ENCODE measurements at places on chromosomes 4 and X. TPM values are rescaled to one million over a fixed set of nuclear protein-coding genes. Genes with fewer than 3 reads are reported as not detected.

Gene CSTF2
- total RNA-seq = 42.8 TPM

Gene NR3C2
- 4.2 TPM for total RNA-seq

GRCh38 chrX:17842769-17843525 lies 18.2 kb downstream of the RAI2 start:
- no peak for DNase-seq

Gene SLC26A1
- total RNA-seq = not detected

Gene AFM
- total RNA-seq = not detected

Gene NPNT
- total RNA-seq = not detected

GRCh38 chr4:8108991-8109390 lies 49.6 kb downstream of the ABLIM2 start:
- DNase-seq = no peak

Data from activated CD4-positive, alpha-beta memory T cell treated with anti-CD3 and anti-CD28 coated beads for 36 hours (primary cell).